Kidney (tissue), 22 donors: ENCODE measurements at places on chromosomes 7 and 10.

- peak; percentile 85 for DNase-seq
These were observed 23.8 kb downstream of the PFKP start for GRCh38 chr10:3090914-3091787.

DNA sequence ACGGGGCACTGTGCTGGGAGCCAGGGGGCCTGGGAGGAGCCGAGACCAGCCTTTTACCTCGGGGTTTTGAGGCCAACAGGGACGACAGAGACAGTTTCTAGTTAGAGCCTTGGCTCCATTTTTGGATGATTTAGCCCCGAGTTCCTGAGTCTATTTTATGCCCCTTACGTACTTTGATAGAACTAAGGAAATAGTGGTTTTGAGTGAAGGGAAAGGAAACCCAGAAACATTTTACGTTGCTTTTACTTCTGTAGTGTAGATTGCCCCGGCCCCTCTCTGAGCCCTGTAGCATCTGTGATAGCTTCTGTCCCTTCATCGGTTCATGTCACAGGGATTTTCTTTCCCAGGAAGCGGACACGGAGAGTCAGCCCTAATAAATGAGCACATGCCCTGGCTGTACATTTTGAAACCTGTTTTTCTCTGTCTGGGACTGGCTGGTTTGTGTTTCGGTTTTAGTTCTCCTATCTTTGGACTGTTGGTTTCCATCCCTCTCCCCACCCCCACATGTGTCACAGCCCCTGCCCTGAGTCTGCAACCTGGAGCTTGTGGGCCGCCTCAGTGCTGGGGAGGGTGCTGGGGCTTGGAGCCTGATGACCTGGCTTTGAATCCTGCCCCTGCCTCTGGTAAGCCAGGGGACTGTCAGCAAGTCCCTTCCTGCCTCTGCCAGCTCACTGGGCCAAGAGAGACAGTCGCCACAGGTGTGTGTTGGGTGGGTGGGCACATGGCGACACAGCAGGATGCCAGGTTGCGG, 6.9 kb upstream of the ORAI2 start:
- no peak for DNase-seq

DNA sequence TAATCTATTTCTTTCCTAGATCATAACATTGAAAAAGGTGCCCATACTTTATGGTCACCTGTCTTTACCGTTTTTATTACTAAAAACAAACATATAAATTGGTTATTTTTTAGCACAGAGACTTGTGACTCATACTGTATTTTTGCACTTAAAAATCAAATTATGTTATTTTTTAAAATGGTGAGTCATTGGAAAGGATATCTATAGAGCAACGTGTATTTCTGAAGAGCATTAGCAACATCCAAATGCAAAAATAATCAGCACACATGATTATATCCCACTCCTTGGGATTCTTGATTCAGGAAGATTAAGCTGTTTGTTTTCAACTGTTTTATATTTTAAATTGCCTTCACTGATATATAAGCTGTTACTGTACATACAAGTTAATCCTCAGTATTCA, 40.7 kb upstream of the FMC1 start:
- no peak for DNase-seq

DNA sequence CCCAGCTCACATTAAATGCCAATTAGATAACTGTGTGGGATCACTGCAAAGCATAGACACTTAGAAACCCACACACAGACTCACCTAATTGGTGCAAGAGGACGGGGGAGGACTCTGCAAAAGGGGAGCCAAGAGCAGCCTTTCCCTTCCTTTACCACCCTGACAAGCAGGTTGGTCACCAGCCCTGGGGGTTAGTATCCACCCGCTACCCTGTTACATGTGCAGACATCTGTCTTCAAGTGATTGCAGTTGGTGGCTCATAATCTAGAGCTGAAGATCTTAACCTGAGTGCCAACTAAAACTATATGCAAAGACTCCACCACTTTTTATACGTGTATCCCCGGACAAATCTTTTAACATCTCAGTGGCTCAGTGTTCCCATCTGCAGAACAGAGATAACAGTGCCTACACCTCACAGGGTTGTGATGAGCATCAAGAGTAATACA, 56.9 kb downstream of the SORBS1 start:
- no peak for DNase-seq

DNA sequence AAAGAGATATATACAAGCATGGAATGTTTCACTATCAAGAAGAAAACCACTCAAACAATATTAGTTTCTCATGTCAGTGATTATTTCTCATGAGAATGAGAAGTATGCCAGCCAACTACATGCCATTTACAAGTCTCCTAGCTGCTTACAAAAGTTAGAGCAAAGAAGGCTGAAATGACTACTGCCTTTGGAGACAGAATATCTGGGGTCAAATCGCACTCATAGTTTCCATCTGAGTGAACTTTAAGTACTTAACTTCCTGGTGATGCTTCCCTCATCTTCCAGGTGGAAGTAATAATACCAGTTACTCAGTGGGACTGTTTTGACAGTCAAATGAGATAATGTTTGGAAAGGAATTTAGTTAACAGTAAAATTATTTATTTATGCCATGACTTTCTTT, 42.0 kb upstream of the RHOBTB1 start:
- DNase-seq = no peak

DNA sequence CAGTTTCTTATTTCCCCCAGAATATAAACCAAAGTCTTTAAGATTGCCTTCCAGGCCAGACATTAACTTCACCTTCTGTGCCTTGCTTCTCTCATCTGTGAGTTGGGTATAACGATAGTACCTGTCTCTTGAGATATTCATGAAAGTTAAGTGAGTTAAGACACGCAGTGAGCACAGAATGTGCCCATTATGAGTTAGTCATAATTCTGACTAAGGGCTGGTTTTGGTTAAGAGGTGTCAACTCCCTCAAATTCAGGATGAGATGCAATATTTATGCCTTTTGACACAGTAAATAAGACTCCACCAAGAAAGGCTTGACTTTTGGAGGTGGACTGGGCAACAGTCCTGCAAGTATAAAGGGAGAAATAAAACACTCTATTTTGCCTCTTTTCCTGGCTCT, 528.7 kb upstream of the IGFBP3 start:
- DNase-seq = no peak

DNA sequence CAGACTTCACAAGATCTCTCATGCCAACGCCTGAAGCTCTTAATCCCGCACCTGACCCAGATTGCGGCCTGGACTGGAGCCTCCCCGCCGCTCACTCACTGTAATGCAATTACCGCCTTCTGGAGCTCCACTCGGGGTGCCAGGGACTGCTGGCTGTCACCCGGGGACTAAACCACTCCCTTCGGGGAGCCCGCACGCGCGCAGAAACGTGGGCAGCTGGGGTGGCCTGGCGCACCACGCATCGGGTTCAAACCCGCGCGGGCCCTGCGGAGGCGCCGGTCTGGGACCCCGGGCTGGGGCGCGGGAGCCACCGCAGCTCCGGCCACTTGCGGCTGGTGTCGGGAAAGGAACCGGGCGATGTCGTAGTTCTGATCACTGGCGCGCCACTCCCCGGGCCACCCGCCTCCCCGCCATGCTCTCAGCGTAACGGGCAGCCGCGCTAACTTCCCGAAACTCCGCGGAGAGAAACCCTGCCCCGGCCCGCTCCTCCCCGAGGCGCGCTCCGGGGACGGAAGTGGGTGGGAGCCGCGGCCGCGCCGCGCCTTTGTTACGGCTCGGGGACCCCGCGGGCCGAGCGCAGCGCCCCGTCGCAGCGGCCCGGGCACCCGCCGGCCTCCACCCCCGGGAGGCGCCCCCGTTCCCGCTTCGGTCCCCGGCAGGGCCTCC, 100.3 kb upstream of the SVIL start:
- peak; percentile 92 for DNase-seq

DNA sequence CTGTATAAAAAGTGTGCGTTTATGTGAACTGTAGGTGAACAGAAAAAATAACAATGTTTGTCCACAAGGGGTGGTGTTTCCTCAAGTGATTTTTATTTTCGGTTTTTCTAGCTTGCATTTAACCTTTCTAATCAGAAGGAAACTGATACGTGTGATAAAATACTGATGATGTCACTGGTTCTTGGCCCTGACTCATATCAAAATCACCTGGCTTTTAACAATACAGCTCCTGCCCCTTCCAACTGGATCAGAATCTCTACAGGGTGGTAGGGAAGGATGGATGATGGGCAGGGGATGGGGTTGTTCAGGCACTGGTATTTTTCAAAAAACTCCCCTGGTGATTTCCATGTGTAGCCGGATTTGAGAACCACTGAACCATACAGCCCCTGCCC, 10.9 kb downstream of the NPFFR1 start:
- peak; percentile 45 for DNase-seq

DNA sequence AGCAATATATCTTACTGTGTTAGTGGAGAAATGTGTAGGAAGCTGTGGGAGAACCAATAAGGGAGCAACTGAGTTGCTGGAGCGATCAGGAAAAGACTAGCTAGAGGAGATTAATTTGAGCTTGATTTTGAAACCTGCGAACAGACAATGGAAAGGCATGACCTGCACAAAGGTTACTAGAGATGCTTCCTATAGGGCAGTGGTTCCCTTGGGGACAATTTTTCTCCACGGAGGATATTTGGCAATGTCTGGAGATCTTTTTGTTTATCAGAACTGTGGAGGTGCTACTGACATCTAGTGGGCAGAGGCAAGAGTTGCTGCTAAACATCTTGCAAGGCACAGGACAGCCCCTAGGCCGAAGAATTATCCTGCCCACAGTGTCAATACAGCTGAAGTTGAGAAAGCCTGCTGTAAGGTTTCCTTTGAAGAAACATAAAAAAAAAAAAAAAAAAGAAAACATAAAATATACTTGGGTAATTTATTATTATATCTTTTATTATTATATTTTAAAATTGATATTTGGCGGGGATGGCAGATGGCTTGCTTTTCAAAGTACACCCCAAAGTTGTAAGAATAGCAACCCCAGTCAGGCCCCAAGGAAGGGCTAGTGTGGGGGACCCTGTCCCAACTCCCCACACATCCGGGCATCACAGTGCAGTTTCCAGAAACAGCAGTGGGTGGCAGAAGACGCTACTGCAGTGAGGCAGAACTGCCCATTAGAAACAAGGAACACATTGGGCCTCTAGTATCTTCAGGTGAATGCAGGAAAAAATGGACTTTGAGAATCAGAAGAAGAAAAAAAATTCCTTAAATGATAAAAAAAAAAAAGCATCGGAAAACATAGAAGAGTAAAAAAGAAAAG, 481.6 kb downstream of the SH2D4B start:
- peak; percentile 27 for DNase-seq
